ENCODE measurements at places on chromosomes 2 and 18. TPM values are rescaled to one million over a fixed set of nuclear protein-coding genes. Genes with fewer than 3 reads are reported as not detected.
A peak's percentile ranks its signal among the peaks of the same experiment; 100 is the strongest.

TFCP2L1 gene
- 44.4 TPM for polyA plus RNA-seq

DNA sequence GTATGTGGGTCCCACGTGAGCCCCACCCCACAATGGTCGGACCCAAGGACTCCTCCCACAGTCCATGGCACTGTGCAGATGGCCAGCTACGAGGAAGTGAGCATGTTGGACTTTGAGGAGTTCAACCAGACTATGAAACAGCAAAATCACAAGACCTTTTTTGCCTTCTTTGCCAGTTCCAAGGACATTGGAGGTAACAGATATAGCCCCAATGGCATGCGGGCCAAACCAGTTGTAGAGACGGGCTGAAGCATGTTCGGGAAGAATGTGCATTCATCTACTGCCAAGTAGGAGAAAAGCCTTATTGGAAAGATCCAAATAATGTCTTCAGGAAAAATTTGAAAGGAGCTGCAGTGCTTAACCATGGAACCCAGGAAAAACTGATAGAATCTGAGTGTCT lies 12.6 kb downstream of the DNER start:
- no peak for DNase-seq

SOWAHC gene
- polyA plus RNA-seq = 7.5 TPM

DNA sequence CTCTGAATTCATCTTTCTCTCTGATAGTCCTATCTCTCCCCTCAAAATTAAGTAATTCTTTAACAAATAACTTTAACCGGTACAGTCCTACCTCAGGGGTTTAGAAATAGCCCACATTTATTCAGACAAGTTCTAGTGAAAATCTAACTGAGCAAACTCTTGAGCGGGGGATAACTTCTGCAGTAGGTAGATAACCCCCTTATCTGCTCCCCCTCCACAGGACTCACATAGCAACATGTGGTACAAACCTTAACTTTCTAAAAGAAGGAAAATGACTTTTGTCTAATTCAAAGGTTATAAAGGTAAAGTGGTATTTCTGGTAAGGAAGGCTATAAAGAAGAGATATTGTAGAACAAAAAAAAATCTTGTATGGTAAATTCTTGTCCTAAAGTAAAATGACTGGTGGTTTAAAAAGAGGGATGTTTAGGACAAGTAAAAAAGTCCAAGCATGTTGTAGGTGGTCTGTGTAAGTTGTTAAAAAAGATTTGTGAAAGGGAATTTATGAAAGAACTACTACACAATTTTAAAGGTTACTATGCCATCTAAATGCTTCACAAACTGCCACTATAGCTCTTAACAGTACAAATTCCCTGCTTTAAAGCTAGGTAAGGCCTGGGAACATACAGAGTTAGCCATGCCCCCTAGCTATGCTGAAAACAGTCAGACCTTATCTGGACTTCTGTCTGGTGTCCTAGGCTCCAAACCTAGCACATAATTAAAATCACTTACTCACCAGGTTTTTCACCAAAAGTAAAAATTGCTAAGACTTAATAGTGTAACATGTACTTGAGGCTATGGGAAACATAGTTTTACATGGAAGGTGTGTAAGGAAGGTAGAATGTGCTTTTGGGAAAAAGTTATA lies 8.1 kb upstream of the RPIA start:
- no peak for DNase-seq

AKAIN1 gene
- not detected for polyA plus RNA-seq

DNA sequence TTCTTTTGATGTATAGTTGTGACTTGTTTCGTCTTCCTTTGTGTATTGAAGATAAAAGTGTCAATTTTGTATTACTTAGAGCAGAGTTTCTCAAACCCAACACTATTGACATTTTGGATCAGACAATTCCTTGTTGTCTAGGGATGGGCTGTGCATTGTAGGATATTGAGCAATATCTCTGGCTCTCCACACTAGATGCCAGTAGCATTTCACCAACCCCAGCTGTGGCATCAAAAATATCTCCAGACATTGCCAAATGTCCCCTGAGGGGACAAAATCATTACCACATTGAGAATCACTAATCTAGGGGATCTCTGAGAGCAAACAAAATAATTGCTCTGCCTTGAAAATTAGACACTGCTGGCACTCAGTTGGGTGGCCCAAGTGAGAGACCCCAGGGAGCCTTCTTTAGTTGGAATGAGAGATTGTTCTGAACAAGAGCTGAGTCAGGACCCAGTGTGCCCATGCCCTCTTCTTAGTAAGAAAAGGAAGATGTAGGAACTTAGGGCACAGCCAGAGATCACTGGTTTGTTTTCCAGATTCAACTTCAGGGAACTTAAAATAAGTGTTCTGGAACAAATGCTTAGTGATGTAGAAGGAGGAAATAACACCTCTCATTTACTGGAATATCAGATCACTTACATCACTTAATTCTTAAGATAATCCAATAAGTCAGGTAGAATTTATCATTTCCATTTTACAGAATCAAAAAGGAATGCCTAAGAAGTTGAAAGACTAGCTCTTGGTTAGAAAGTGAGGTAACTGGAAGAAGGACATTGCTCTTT lies 466.6 kb upstream of the TNP1 start:
- no peak for DNase-seq

- DNase-seq = no peak
These were observed 322.6 kb downstream of the RBM43 start for GRCh38 chr2:150939087-150939486.

- DNase-seq = no peak
These were observed 61.0 kb downstream of the TMEM163 start for GRCh38 chr2:134657650-134658250.

MAPK4 gene
- polyA plus RNA-seq = 9.2 TPM

SCYGR4 gene
- polyA plus RNA-seq = not detected

ANKRD29 gene
- polyA plus RNA-seq = 5.2 TPM

GRCh38 chr2:48016225-48017019 lies 110.1 kb upstream of the FBXO11 start:
- no peak for DNase-seq

EMILIN1 gene
- 32.1 TPM for polyA plus RNA-seq

DNA sequence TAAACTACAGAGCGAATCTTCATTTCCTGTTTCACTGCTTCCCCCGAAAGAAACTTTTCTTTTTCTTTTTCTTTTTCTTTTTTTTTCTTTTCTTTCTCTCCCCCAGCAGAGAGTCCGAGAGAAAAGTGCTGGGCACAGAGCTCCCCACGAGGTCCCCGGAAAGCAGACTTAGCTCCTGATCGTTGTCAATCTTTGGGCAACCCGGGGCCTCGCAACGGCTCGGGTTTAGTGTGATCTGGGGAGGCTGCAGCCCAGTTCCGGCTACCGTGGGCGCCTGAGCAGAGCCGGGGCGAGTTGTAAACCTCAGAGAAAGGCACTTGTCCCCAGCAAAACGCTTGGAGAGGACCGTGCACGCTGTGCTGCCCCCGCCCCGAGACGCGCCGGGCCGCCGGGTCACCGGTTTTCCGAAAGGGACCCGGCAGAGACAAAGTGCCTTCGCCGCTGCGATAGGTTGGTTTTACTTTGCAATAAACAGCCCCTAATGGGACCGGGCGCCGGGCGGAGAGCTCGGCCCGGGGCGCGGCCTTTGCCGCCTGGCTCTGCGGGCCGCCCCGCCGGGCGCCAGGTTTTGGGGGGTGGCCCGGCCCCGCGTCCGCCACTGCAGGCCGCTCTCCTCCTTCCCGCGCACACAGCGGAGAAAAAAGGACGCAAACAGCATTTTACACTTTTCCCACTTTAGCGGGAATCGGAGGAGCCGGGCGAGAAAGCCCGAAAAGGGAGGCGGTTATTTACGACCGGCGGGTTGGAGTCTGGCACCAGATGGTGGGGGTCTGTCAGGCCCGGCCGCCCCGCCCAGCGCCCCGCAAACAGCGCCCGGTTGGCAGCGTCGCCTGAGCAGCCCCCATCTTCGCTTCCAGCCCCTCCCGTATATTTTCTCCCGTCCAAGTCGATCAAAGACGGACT lies 136.0 kb downstream of the INSIG2 start:
- peak; percentile 68 for DNase-seq

CPO gene
- 0.90 TPM for polyA plus RNA-seq

DNA sequence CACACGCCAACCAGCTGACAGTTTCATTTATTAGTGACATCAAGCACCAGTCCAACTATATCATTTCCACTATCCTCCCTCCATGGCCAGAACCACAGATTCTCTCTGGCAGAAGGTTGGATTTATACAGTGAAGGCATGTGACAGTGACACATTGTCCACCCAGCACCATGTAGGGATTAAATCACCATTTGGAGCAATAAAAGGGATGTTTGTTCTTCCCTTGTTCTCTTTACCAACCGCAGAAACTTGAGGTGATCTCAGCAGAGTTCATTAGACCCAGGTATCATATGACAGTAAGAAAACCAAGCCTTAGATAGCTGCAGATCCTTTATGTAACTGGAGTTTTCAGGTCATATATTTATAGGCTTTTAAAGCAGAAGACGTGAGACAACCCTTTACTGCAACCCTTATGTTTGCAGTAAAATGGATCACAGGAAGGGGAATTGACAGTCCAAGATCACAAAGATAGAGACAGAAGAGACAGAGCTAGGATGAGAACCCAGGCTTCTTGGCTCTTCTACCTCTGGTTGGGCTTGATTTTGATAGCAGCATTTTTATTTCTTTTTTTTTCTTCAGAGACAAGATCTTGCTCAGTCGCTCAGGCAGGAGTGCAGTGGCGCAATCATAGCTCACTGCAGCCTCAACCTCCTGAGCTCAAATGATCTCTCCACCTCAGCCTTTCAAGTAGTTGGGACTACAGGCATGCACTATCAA lies 80.1 kb downstream of the XDH start:
- DNase-seq = no peak

GRCh38 chr2:218882461-218882816 lies 1.8 kb downstream of the WNT10A start:
- DNase-seq = no peak

STAT4 gene
- 1.2 TPM for polyA plus RNA-seq

ASB18 gene
- not detected for polyA plus RNA-seq

DNA sequence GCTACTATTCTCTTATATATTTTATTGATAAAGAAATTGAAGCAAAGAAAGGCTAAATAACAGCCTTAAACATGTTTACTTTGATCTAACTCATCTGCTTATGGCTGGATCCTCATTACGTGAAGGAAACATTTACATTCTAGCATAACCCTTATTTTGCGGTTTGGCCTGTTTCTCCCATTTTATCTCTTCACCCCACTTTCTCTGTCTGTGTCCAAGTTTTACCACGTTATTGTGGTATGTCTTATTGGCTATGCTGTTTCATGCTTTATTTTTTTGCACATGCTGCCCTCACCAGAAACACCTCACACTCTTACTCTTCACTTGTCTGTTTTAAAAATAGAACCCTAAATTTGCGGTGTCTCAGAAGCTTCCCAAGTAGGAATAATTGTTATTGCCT lies 78.5 kb downstream of the RPIA start:
- no peak for DNase-seq
